Mesothelial cell of epicardium (in vitro differentiated cells): ENCODE measurements at places on chromosomes 2 and 18. TPM values are rescaled to one million over a fixed set of nuclear protein-coding genes. Genes with fewer than 3 reads are reported as not detected.
A peak's percentile ranks its signal among the peaks of the same experiment; 100 is the strongest.

Gene SLC40A1
- 152 to 156 TPM (median 154 TPM) in 3 replicates for total RNA-seq

Gene ZNF385B
- total RNA-seq: 0.11 to 0.20 TPM in 2 of 3 replicates, not detected in the other

Gene FOXI3
- 0.24 to 0.40 TPM (median 0.27 TPM) in 3 replicates for total RNA-seq

- peak; percentile 60 for DNase-seq
Observed at GRCh38 chr2:144519934-144520731, at the start of gene ZEB2. Gene ZEB2 (minus strand): TSS chr2:144520119. CDS start chr2:144517350, 2,769 bp downstream.

- DNase-seq: no peak
Observed at GRCh38 chr18:66211749-66212148, 392.1 kb downstream of the CDH19 start.

- DNase-seq: no peak
Observed at GRCh38 chr2:156473445-156473844, 37.3 kb downstream of the GPD2 start.

DNA sequence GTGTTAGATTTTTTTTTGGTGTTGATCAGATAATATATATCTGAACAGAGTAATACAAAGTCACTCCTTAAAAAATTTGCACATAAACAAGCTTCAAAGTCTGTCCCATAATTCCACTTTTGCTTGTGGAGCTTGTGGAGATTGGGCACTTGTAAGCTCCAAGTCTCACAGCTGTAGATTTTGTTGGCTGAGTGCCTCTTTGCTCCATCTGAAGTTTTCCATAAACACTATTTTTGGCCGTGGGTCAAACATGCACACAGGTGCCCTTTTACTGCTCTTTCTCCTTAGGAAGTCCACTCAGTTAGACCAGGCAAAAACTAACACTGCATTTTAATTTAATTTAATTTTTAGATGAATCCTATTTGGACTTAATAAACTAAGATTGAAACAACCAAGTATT is 3.6 kb upstream of the KCNJ13 start:
- no peak for DNase-seq

Gene SCRN3
- 26.5 to 29.0 TPM (median 26.8 TPM) in 3 replicates for total RNA-seq

Gene TACR1
- total RNA-seq: 0.09 to 0.38 TPM (median 0.20 TPM) in 3 replicates
